ENCODE measurements at places on chromosomes 3 and 15.

GRCh38 chr3:33575311-33575710, 135.1 kb upstream of the UBP1 start:
- no peaks in the 10 kb centered on the region for H3K4me1 ChIP-seq
- no peak overlapping the region for H3K4me3 ChIP-seq
- H3K27ac ChIP-seq = no peak overlapping the region
- H3K36me3 ChIP-seq = peaks cover 43% of the 10 kb centered on the region

DNA sequence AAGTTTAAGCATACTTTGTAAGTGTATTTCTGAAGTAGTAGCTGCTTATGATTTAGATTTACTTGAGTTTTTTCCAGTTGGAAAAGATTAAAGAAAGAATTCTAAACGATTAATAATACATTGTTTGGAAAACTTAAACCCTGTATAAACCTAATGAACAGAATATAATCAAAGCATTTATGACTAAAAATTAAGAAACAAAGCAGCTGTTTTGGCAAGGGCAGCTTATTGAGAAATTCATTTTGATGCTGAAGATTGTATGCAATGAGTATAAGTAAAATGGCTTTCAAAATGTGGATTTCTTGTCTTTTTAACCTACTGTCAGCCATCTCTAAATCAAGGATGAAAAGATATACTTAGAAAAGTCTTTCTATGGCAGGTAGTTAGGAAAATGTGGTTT, 140.2 kb downstream of the POLQ start:
- no peaks in the 10 kb centered on the region for H3K4me1 ChIP-seq
- H3K27ac ChIP-seq = no peak overlapping the region
- H3K27me3 ChIP-seq = no peaks in the 10 kb centered on the region
- no peaks in the 10 kb centered on the region for H3K36me3 ChIP-seq

DNA sequence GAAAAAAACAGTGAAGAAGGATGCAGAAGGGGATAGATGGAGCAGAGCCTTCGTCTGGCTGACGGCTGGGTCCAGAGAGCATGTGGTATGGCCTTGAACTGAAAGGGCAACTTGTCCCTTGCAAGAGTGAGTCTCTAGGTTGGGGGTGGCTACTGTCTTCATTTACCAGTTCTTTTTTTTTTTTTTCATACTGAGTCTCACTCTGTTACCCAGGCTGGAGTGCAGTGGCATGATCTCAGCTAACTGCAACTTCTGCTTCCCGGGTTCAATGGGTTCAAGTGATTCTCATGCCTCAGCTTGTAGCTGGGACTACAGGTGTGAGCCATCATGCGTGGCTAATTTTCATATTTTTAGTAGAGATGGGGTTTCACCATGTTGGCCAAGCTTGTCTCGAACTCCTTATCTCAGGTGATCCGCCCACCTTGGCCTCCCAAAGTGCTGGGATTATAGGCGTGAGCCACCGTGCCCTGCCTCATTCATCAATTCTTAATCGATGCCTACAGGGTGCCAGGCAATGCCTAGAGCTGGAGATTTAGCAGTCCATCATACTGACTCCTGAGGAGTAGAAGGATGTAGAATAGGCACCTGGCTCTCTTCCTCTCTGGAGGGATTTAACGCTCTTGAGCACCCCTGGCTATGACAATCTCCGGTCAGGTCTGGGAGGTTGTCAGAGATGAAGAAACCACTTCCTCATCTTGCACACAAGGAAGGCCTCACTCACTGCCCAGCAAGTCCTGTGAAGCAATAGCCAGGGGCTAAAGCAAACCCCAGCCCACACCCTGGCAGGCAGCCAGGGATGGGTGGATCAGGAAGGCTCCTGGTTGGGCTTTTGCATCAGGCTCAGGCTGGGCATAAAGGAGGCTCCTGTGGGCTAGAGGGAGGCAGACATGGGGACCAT, at the start of gene CAMP:
TSS of gene CAMP (plus strand) at position 880 of the 898 bp plus-strand sequence. CDS start at position 897, 17 bp downstream.
- no peaks in the 10 kb centered on the region for H3K36me3 ChIP-seq
- no peak within 1 kb of the TSS for H3K4me3 ChIP-seq
- H3K27ac ChIP-seq = peak within 1 kb of the TSS; percentile 12
- peak; percentile 93 for DNase-seq

- H3K27ac ChIP-seq = no peak overlapping the region
- no peaks in the 10 kb centered on the region for H3K36me3 ChIP-seq
- H3K4me3 ChIP-seq = no peak overlapping the region
- H3K4me1 ChIP-seq = no peaks in the 10 kb centered on the region
- H3K27me3 ChIP-seq = no peaks in the 10 kb centered on the region
These were observed 69.7 kb upstream of the DCBLD2 start for GRCh38 chr3:98971169-98971681.

DNA sequence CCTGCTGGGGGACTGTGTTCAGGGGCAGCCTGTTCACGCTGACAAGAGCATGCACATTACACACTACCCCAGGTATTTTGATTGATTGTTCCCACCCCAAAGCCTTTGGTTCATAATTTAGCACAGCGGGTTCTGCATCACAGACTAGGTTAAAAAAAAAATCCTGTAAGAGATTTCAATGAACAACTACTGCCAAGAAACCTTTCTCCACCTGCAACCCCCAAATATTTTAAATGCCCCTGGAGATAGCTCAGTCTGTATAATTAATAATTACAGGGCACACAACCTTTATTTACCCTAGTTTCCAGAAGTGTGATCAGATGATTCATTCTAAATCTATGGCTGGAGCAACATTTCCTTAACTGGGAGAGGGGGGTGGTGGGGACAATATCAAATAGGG, 87.6 kb downstream of the NR2F2 start:
- H3K36me3 ChIP-seq = no peaks in the 10 kb centered on the region
- peaks cover 98% of the 10 kb centered on the region for H3K27me3 ChIP-seq
- H3K4me3 ChIP-seq = no peak overlapping the region
- peaks cover 16% of the 10 kb centered on the region for H3K4me1 ChIP-seq
- DNase-seq = no peak
- H3K27ac ChIP-seq = no peak overlapping the region

DNA sequence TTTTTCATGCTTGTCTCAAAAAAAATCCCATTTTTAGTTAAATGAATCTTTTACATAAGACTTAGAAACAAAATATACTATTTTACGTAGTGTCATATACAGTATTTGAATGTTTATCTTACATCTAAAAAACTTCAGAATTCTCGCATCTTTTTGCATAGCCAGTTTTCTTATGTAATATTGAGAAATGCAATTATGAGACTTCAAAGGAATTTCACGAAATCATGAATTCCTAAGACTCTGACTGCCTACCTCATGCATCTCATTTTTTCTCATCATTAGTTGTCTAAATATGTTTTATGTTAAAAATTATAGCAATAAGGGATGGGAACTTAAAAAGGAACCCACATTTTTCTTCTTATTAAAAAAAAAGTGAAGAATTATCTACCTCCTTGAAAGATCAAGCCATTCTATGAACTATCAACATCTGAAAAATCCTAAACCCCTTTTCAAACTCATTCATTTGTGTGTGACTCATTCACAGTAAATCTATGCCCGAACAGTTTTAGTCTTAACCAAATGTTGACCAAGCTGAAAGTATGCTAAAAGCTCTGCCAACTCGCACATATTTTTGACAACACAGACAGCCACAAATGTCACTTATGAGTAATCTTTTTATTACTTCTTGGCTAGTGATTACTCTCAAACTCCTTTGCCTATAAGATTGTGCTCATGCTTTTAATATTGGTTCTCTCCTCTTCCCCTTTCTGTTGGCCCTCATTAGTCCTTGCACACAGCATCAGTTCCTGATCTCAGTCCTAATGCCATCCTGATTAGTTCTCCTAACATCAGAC, 115.9 kb downstream of the DCLK3 start:
- H3K4me3 ChIP-seq = no peak overlapping the region
- H3K27me3 ChIP-seq = no peaks in the 10 kb centered on the region
- no peaks in the 10 kb centered on the region for H3K4me1 ChIP-seq
- H3K36me3 ChIP-seq = no peaks in the 10 kb centered on the region

- no peak for DNase-seq
- no peaks in the 10 kb centered on the region for H3K27me3 ChIP-seq
- H3K36me3 ChIP-seq = no peaks in the 10 kb centered on the region
- no peak overlapping the region for H3K27ac ChIP-seq
- H3K4me1 ChIP-seq = peaks cover 46% of the 10 kb centered on the region
These were observed 91.4 kb upstream of the MYZAP start for GRCh38 chr15:57500256-57500655.

GRCh38 chr3:172203522-172204258, 164.3 kb downstream of the FNDC3B start:
- no peak overlapping the region for H3K4me3 ChIP-seq
- peak overlapping the region; percentile 43 for H3K27ac ChIP-seq
- no peak for DNase-seq
- H3K36me3 ChIP-seq = no peaks in the 10 kb centered on the region
- no peaks in the 10 kb centered on the region for H3K27me3 ChIP-seq
- peaks cover 54% of the 10 kb centered on the region for H3K4me1 ChIP-seq

DNA sequence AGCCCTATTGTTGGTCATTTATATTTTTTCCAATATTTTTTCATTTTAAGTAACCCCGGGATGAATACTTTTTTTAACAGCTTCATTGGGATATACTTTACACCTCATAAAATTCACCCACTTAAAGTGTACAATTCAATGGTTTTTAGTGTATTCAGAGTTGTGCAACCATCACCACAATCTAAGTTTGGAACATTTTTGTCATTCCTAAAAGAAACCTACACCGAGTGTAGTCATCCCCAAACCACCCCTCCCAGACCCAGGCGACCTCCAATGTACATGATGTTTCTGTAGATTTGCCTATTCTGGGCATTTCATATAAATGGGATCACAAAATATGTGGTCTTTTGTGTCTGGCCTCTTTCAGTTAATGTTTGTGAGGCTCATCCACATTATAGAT, 118.3 kb upstream of the FRMD4B start:
- no peaks in the 10 kb centered on the region for H3K36me3 ChIP-seq
- peaks cover 26% of the 10 kb centered on the region for H3K4me1 ChIP-seq
- no peaks in the 10 kb centered on the region for H3K27me3 ChIP-seq
- no peak overlapping the region for H3K4me3 ChIP-seq

GRCh38 chr3:35710554-35710953, 71.2 kb downstream of the ARPP21 start:
- H3K36me3 ChIP-seq = no peaks in the 10 kb centered on the region
- H3K4me1 ChIP-seq = no peaks in the 10 kb centered on the region
- DNase-seq = no peak

DNA sequence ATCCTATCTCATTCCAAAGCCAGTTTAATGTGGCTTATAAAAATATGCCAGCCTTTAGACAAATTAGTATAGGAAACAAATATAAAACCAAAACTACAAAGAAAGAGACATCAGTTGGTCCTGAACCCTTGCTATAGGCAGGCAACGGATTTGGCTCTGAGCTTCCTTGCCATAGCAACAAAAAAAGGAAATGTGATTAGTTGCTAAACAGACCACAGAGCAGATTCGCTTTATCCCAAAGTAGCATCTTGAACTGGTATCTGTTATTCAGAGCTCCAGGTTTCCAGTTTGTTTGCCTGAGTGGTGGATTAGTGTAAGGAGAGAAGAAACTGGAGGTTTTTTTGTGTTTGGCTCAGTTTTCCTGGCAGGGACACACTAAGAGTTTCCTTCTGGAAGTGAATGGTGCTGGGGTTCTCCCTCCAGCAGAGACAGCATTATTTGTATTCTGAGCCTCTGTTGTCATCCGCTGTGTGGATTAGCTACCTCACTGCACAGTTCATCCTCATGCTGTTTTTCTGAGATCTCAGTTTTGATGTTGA, 44.1 kb downstream of the CHST2 start:
- no peak overlapping the region for H3K27ac ChIP-seq
- no peaks in the 10 kb centered on the region for H3K27me3 ChIP-seq
- no peak overlapping the region for H3K4me3 ChIP-seq
- no peaks in the 10 kb centered on the region for H3K36me3 ChIP-seq
- no peak for DNase-seq
- H3K4me1 ChIP-seq = peaks cover 5% of the 10 kb centered on the region

GRCh38 chr3:13495921-13496723, 16.0 kb downstream of the HDAC11 start:
- H3K4me1 ChIP-seq = peaks cover 10% of the 10 kb centered on the region
- H3K27ac ChIP-seq = no peak overlapping the region
- DNase-seq = peak; percentile 77
- H3K36me3 ChIP-seq = peaks cover 13% of the 10 kb centered on the region
- H3K27me3 ChIP-seq = no peaks in the 10 kb centered on the region
- H3K4me3 ChIP-seq = no peak overlapping the region

- no peaks in the 10 kb centered on the region for H3K27me3 ChIP-seq
- peaks cover 6% of the 10 kb centered on the region for H3K4me1 ChIP-seq
- H3K36me3 ChIP-seq = peaks cover 9% of the 10 kb centered on the region
- no peak overlapping the region for H3K27ac ChIP-seq
- H3K4me3 ChIP-seq = no peak overlapping the region
- DNase-seq = no peak
These were observed 45.0 kb downstream of the USP13 start for GRCh38 chr3:179697736-179698332.

DNA sequence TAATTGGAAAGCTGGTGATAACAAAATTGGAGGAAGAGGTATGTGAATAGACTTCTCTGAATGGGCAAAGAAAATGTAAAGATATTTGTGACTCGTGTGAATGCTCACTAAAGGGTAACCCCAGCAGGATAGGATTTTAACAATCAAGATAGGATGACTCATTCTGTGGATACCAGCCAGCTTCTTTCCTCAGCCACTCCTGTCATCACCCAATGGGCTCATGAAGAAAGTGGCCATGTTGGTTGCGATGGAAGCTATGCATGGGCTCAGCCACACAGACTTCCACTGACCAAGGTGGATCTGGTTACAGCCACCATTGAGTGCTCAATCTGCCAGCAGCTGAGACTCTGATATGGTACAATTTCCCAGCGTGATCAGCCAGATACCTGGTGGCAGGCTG, 40.9 kb downstream of the STRIT1 start:
- H3K36me3 ChIP-seq = no peaks in the 10 kb centered on the region
- H3K27me3 ChIP-seq = no peaks in the 10 kb centered on the region
- H3K27ac ChIP-seq = no peak overlapping the region
- no peaks in the 10 kb centered on the region for H3K4me1 ChIP-seq
- H3K4me3 ChIP-seq = no peak overlapping the region
- DNase-seq = no peak

DNA sequence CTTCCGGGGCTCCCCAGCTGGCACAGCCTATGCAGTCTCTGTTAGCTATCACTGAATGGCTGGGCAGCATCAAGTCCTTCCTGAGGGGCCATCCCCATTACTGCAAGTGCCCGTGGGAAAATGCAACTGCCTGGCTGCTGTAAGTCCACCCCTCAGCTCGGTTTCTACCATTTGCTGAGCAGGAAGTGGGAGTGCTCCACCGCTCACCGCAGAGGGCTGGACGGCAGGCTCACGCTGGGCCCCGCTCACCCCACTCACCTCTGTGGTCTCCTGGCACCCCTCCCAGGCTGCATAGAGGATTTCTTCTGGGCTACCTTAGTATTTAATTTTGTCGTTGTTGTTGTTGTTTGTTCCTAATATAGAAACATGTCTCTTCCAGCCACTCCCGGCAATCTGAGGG, 270.2 kb downstream of the PLCL2 start:
- H3K27ac ChIP-seq = no peak overlapping the region
- DNase-seq = no peak
- H3K4me3 ChIP-seq = no peak overlapping the region
- no peaks in the 10 kb centered on the region for H3K4me1 ChIP-seq

DNA sequence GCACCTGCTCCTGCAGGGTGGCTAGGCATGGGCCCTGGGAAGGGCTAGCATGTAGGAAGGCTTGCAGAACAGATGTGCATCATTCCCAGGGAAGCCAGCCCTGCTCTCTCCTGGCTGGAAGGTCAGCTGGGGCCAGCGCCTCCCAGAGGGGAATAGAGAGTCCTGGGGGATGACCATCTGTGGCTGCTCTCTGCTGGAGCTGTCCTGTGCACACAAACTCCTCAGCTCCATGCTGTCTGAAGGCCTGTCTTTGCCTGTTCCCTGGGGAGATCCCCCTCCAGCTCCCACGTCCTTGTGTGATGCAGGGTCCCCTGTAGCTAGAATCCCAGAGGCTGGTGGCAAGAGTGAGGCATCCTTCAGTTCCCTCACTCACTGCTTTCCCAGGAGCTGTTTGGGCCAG, 19.3 kb downstream of the IL16 start:
- peaks cover 12% of the 10 kb centered on the region for H3K4me1 ChIP-seq
- peaks cover 3% of the 10 kb centered on the region for H3K27me3 ChIP-seq
- no peak overlapping the region for H3K4me3 ChIP-seq
